ENCODE measurements at places on chromosomes 2 and 18.
A peak's percentile ranks its signal among the peaks of the same experiment; 100 is the strongest.

- no peak for DNase-seq
These were observed 143.5 kb upstream of the BOD1L2 start for GRCh38 chr18:57003342-57003741.

GRCh38 chr2:181575024-181575649 lies 81.8 kb downstream of the CERKL start:
- DNase-seq: no peak

- DNase-seq: no peak
These were observed 17.6 kb downstream of the FBXO11 start for GRCh38 chr2:47888581-47889280.

GRCh38 chr2:64522843-64523428 lies 1.2 kb upstream of the AFTPH start:
- DNase-seq: peak; percentile 73

- DNase-seq: no peak
These were observed 512.9 kb upstream of the ZEB2 start for GRCh38 chr2:145032791-145033190.

DNA sequence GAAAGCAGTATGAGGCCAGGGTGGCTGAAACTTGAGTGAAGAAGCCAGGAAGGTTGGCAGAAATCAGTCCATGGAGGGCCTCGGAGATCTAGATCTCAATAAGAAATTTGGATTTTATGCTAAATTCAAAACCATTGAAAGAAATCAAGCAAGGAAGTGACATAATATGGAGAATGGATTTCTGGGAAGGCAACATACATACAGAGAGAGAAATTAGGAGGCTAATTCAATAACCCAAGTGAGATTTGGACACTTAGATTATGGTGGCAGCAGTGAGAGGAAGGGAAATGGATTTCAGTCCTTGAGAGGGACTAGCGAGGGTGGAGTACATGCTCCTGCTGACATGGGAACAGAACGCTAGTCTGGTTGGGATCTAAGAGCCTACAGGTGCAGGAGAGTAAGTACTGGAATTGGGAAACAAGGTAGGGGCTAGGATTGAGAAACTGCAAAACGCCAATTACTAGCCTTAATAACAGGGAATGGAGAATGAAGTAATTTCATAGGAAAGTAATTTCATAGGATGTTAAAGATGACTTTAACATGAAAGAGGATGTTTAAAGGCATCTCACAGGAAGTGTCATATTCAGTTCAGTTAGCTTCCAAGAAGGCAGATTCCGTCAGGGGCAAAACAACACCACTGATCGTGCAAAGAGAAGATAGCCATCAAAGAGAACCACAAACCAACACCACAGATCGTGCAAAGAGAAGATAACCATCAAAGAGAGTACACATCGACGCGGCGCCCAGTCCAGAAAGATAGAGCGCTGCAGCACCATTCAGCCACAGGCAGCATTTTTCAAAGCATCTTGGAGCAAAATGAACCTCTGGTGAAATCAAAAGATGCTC lies 27.2 kb downstream of the CDKL4 start:
- peak; percentile 71 for DNase-seq

DNA sequence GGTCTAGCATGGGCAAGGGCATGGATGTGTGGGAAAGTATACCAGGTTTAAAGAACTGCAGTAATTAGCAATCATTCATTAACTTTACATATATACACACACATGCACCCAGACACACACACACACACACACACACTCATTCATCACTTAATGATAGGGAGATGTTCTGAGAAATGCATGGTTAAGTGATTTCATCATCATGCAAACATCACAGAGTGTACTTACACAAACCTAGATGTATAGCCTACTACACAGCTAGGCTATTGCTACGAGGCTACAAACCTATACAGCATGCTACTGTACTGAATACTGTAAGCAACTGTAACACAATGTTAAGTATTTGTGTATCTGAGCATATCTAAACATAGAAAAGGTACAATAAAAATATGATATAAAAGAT lies 83.6 kb downstream of the COLEC12 start:
- no peak for DNase-seq
